Activated T-cell treated with anti-CD3 and anti-CD28 coated beads for 24 hours (primary cell): ENCODE measurements at places on chromosomes 5 and 9.

- no peak for DNase-seq
Observed at GRCh38 chr9:72149231-72149975, at the start of gene GDA. TSS of gene GDA (plus strand) at chr9:72149440. CDS start at chr9:72149560, 120 bp downstream.

DNA sequence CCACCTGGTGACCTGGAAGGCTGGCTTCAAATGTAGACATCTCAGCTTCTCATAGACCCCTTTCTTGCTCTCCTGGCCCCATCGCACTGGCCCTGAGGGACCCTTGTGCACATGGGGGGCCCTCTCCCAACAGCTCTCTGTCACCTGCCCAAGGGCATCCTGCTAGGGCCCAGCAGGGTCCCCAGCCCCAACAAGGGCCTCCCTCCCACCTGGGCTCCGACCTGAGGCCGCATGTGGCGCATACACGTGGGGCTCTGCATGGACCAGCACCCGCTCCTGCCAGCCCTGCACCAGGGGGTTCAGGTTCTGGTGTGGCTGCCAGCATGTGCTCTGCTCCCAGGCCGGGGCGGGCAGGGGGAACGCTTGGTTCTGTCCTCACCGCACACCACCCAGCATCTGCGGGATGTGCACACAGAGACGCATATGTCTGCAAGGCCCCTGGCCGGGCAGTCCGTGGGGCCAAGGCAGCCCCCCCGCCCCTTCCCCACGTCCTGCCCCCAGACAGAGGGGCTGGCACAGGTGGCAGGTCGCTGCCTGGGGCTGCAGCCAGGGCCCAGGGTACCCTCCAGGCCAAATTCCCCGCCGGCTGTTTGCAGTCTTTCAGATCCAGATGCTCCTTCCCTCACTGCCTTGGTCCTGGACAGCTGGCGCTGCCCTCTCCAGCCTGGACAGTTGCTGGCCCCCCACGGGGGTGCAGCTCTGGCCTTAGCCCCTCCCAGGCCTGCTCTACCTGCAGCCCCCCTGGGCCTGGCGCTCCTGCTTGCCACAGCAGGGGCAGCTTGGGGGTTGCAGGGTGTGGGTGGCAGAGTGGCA, 17.9 kb upstream of the NRARP start:
- DNase-seq, result no peak

DNA sequence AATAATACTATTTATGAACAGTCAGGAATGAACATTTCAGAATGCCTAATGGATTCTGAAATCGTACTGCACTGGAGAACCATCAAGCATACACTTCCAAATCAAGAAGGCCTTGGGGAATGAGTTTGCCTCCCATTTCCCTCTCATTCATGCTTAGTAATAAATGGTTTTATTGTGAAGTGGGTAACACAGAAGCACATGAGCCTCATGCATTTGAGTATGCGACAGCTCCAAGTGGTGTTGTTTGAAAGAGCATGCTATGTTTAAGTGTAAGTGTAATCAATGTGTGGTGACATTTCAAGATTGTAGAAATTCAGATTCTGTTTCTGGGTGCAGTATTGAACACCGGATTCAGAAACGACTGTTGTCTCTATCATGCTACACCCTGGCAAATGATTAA, 60.0 kb downstream of the SGCD start:
- DNase-seq, result no peak

GRCh38 chr5:180527659-180528058, 33.5 kb downstream of the CNOT6 start:
- DNase-seq, result no peak

- no peak for DNase-seq
Observed at GRCh38 chr9:80878556-80878955, 810.8 kb downstream of the TLE1 start.

GRCh38 chr5:149439899-149440542, 60.9 kb upstream of the IL17B start:
- no peak for DNase-seq

DNA sequence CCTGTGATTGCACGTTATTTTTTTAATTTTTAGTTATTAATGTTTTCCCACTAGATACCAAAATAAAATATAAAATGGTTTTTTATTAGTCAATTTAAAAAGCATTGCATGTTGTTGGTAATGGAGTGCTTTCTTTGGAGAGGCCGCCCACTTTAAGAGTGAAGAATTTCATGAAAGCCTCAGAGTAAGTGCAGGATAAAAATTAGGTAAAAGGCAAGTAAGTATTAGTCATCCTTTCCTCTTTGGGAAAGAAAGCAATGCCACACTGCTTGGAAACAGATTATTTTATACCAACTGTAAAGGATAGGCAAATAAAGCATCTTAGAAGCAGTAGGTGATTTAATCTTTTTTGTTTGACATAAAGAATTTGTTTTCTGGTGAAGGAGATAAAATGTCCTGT, 62.9 kb downstream of the HSD17B4 start:
- no peak for DNase-seq

- no peak for DNase-seq
Observed at GRCh38 chr5:84724683-84725082, 340.0 kb upstream of the EDIL3 start.

DNA sequence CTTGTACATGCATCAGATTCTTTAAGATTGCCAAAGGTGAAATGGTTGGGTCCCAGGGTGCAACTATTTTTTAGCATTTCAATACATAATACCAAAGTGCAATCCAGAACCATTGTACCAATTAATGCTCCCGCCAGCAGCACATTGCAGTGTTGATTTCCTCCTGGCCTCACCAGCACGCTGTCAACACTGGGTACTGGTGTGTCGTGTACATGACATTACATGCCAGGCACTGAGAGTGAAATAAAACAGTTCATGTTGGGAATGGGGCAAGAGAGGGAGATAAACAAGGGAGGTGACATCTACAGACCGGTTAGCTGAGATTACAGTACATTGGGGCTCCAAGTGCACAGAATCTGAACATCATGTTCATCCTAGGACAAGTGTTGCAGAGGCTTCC, 37.8 kb downstream of the HMGCS1 start:
- no peak for DNase-seq

- DNase-seq, result no peak
Observed at GRCh38 chr9:92294297-92294676, 790 bp upstream of the IARS1 start.

DNA sequence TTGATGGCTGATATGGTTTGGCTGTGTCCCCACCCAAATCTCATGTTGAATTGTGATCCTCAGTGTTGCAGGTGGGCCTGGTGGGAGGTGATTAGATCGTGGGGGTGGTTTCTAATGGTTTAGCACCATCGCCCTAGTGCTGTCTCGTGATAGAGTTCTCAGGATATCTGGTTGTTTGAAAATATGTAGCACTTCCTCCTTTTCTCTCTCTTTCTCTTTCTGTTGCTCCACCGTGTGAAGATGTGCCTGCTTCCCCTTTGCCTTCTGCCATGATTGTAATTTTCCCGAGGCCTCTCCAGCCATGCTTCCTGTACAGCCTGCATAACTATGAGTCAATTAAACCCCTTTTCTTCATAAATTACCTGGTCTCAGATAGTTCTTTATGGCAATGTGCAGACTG, 111.6 kb downstream of the SREK1 start:
- DNase-seq, result no peak
